ENCODE measurements at places on chromosomes 5 and 9.

DNA sequence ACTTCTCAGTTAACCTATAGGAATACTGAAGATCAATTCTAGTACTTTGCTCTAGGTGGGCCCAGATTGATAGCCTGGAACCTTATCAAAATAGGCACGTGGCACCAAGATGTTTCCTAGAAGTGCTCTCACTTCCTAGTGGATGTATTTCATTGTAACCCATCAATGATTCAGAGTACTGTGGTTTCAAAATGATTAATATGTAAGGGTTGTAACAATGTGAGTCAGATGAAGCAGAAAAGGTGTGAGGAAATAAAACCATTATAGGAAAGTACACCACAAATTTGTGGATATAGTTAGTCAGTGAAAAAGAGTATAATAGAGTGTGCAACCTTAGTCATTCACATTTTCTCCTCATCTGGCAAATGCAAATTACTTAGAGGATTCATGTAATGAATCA lies 177.3 kb upstream of the FST start:
- DNase-seq, result no peak

DNA sequence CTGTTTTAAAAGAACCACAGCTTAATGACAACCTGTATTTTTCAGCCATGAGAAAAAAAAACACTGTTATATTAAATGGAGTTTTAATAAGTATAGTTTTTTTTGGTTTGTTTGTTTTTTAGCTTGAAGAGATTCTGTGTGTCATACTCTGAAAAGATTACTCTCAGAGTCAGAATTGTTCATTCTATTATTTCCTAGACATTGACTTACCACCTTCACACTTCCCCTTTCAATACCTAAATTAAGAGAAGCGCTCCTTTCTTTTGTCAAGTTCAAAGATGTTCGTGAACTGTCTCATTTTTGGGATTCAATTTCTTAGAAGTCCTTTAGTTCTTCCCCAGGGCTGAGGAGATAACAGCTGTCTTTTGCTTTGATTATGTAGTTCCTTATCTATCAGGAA lies 1201.6 kb upstream of the NUDT12 start:
- DNase-seq, result no peak

- DNase-seq, result no peak
Measured at GRCh38 chr9:69425136-69425801, 100.3 kb downstream of the ENTREP1 start.

GRCh38 chr5:5373351-5373989 lies 49.0 kb upstream of the ICE1 start:
- DNase-seq, result no peak

DNA sequence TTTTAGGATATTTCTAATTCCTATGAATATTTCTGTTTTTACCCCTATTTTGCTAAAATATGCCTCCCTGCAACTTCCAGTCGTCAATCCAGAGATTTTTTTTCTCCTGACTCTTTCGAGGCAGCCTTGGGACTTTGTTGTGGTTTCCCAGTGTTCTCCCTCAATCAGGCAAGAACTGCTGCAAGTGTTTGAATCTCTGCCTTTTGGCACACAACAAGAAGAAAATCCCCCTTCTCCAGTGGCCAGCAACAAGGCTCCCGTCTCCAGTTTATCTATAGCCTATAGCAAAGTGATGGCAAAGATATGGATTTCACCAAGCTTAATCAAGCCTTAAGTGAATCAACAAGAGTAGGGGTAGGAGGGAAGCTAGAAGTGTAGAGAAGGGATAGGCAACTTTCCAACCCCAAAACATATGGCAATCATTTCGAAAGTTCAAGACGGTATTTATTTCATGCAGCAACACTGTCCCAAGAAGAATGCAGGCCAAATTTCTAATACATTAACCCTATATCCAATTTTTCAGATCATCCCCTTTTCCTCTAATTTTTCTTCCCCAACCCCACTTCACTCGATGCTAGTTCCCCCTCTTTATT lies 37.7 kb upstream of the PAPPA start:
- DNase-seq, result no peak

DNA sequence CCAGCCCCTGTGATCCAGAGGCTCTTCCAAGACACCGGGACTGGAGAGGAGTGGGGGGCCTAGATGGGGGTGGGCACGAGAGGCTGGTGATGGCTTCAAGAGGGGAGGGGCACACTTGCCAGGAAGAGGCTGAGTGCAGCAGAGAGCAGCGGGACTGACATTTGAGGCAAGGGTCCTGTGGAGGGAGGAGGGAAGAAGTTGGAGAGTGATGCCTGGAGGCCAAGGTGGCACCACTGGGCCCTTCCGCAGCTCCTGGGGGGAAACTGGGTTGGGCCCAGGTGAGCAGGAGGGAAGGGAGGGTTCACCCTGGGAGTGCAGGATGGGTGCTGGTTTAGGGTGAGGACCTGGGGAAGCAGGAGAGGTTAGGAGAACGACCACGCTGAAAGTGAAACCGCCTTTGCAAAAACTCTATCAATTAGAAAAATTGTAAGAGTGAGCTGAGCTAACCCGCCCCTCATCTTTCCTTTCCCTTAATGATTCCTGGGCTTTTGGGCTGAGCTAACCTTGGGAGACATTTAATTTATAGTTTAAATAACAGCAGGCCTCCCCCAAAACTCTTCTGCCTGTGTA lies 26.2 kb downstream of the ABO start:
- DNase-seq, result no peak

DNA sequence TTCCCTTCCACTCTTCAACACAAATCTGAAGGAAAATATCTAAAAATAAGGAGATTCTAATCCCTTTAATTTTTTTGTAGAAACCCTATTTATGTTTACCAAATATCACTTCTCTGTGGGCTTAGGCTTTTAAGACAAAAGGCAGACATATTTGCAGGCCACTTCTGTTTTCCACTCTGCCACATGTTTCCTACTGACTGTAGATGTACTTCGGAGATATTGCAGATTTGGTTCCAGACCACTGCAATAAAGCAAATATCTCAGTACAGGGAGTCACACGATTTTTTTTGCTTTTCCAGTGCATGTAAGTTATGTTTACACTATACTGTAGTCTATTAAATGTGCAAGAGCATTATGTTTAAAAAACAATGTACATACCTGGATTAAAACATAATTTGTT lies 219.0 kb downstream of the SREK1 start:
- no peak for DNase-seq

GRCh38 chr5:32339198-32339597 lies 26.5 kb upstream of the MTMR12 start:
- DNase-seq, result no peak

- DNase-seq, result no peak
Measured at GRCh38 chr9:95084254-95084934, 233.1 kb downstream of the FANCC start.

DNA sequence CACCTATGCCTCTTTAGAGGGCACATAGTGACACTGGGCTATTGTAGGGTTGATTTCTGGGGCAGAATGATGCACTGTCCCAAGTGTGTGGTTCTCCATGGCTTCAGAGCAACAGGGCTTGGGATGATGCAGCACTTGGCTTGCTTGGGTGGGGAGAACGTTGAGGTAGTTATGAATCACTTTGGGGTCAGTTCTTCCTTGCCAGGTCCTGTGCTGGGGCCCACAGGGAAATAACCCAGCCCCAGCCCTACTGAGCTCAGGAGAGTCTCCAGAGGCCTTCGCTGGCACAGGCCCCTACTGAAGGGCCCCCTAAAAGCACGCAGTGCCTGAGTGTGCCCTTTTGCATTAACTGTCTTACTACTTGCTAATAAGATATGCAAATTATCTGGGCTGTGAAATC lies 24.2 kb downstream of the JADE2 start:
- no peak for DNase-seq

DNA sequence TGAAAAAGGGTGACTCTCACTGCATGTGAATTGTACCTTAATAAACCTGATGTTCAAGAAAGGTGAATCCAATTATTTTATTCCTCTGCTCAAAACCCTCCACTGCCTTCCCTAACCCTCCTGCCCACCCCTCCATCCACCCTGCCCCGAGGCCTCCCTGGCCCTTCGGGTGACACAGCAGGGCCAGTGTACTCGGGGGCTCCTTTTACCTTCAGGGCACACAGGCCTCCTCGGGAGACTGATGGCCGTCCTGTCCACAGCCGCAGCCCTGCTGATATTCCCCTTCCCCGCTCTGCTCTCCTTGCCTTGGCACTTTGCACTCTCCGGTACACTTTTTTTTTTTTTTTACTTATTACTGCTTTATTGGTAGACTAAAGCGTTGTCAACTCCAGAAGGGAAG lies 234.0 kb downstream of the CACNA1B start:
- DNase-seq, result no peak

GRCh38 chr5:93452255-93452654 lies 128.8 kb downstream of the NR2F1-AS1 start:
- DNase-seq, result no peak

DNA sequence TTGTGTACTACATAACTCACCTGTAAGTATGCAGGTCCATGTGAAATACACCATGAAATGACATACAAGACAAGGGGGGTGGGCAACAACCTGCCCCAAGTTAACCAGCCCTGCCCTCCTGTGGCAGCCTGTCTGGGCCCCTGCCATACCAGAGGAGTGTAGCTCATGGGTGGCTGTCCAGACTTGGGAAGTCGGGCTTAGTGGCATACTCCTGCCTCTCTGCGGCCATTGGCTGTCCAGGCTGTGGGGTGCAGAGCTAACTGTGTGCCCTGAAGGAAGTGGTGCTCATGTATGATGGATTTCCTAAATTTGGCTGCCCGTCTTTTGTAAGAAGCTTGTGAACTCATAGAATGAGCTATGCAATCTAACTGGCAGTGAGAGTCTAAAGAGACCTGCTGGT lies 47.0 kb downstream of the GPR107 start:
- DNase-seq, result no peak

DNA sequence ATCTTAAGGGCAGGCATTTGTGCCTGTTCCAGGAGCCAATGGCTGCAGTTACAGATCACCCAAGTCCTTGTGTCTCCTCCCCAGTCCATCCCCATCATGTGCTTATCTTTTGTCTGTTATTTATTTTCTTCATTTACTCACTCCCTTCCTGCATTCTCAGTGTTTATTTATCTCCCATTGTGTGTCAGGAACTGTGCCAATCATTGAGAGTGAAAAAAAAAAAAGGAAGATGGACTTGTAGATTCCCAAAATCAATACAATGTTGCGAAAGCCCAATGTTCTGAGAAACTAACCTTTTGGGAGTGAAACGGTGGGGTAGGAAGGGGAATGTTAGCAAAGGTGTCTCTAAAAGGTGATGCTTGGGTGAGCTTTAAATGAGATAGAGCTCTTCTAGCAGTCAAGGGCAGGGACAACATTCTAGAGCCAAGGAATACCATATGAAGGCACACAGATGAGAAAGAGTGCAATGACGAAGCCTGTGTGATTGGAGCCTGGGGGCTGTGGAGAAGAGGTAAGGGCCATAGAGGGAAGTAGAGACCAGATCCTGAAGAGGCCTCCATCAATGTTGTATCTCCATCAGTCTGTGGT lies 53.0 kb downstream of the CMYA5 start:
- no peak for DNase-seq

DNA sequence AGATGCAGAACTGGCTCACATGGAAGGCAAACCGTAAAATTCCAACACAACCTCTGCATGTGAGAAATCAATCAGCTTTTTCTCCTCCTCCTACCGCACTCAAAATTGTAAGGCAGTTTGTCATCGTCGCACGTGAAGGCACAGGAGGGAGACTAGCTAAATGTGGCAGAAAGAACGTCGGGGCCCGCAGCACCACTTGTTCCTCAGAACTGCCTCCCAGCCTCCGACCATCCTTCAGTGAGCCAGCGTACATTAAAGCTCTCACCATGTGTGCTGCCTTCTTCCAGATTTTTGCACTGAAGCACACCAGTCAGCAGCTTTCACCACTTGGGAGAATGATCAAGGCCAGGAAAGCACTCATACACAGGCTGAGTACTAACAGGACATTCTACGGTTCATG lies 105.9 kb downstream of the RFX3 start:
- no peak for DNase-seq

DNA sequence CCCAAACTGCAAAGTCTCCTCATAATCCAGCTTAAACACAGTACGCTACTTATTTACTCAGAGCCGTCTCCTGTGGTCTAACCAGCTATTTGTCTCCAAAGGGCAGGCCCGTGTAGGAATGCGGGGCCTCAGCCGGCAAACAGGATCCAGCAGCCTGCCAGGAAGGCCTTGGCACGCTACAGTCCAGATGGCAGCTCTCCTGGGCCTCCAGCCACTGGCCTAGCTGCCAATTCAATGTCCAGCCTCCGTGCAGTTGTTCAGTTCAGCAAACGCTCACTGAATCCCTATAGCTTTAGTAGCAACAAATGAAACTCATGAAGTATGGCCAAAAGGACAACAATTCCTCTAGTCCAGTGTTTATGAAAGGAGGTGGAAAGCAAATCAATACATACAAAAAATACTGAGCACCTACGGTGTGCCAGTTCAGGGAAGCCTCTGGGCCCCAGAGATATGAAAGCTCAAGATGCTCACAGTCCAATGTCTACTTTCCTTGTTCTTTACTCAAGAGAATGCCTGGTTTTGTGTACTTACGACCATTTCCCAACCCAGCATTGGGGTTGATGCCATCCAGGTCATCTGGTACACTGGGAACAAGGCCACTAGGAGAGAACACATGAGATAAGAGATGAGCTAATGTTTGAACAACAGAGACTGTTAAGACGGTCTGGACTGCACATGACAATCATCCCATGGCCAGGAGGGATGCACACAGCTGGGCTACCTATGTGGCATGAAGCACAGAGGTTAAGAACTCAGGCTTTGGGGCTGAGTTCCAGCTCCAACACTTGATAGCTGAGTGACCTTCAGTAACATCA lies 8.3 kb downstream of the CDK5RAP2 start:
- no peak for DNase-seq

DNA sequence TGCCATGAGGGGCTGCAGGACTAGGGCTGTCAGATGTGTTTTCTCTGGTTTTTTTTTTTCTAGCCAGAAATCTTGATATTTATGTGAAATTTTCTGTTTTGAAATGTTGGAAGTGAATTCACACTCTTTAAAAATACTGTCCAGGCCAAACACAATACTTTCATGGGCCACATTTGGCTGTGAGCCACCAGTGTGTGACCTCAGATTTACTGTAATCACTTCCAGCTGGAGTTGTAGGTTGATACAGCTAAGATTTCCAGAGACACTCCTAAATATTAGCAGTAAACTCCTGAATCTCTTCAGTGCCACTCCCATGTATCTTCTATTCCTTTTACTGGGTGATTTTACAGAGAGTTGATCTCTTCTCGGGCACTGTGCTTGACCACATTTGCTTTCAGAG lies 92.2 kb upstream of the CKMT2 start:
- no peak for DNase-seq

GRCh38 chr9:2110036-2110435 lies 94.9 kb downstream of the SMARCA2 start:
- no peak for DNase-seq

Measured in CD8-positive, alpha-beta T cell (primary cell).